ENCODE measurements at places on chromosomes 1 and 21.
A peak's percentile ranks its signal among the peaks of the same experiment; 100 is the strongest.

GRCh38 chr21:22890656-22891055 lies 1892.4 kb downstream of the NCAM2 start:
- DNase-seq = no peak

- no peak for DNase-seq
Observed at GRCh38 chr1:203888807-203889251, 27.4 kb downstream of the SNRPE start.

DNA sequence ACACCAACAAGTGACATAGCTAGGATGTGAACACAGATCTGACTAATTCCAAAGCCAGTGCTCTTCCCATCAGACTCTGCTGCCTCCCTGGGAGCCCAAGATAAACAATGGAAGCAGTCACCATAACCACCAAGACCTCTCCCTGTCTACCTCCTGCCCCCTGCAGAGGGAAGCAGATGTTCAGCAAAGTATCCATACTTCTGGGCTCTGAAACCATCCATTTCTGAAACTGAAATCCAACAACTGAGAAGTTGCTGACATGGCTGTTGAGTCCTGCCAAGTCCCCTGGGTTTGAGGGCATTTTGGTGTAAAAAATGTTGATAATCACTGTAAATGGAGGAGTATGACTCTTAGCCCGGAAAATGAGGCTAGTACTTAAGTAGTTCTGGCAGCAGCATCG lies 102.1 kb downstream of the TYW3 start:
- DNase-seq = no peak

DNA sequence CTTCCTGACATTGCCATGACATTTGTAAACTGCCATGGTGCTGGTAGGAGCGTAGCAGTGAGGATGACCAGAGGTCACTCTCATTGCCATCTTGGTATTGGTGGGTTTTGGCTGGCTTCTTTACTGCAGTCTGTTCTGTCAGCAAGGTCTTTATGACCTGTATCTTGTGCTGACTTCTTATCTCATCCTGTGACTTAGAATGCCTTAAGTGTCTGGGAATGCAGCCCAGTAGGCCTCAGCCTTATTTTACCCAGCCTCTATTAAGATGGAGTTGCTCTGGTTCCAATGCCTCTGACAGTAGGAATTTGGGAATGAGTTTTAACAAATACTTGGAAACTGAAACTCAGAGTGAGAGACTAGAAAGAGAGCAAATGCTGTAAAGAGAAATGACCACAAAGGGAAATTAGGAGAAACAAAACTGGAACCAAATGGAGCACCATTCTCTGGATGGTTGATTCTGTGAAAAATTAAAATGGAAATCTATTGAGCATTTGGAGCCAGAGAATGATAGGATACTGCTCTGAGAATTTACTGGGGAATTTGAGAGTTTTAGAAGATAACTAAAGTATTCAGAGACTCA lies 50.1 kb upstream of the RHOU start:
- no peak for DNase-seq

DNA sequence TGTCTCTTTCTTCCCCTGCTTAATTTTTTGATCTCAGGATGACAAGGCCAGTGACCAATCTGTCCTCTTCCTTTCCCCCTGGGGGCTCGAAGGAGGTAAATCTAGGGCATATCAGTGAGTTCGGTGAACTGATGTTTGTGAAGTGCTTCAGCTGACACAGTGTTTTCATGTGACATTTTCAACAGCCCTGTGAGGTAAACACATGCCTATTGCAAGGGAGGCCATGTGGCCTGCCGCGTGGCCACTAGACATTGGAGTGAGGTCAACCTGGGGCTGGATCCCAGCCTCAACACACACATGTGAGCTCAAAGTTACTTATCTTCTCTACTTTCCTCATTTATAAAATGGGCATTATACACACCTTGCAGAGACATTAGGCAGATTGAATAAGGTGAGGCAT lies 126.3 kb downstream of the PLPP3 start:
- no peak for DNase-seq

GRCh38 chr1:5717031-5717682 lies 275.1 kb downstream of the NPHP4 start:
- no peak for DNase-seq

GRCh38 chr1:245859493-245860114 lies 647.5 kb downstream of the SMYD3 start:
- no peak for DNase-seq

- DNase-seq = no peak
Observed at GRCh38 chr21:16176570-16176969, 446.8 kb downstream of the USP25 start.

DNA sequence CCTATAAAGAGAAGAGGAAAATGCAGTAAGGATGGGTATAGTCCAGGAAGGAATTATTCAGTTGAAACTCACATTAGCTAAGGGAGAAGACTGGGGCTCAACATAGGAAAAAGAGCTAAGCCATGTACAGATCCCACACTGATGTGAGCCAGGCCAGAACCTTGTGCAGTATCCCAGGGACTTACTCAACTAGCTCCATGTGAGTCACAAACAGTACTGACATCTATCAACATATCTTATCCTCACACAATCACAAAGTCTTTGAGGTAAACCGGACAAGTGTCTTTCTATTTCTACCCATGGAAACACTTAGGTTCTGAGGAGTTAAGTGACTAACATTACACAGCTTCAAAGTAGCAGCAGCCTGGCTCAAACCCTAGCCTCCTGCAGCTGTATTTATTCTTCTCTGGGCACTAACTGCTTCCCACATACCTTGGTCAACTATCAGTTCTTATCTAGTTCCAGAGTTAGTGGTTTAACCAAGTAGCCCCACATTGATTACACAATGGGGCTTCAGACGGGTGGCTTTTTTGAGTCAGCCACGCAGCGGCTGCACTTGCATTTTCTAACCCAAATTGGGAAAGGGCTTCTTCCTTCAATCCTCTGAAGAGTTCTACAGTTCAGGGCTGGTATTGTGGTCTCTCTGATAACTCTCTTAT lies 9.5 kb downstream of the CD5L start:
- DNase-seq = no peak

DNA sequence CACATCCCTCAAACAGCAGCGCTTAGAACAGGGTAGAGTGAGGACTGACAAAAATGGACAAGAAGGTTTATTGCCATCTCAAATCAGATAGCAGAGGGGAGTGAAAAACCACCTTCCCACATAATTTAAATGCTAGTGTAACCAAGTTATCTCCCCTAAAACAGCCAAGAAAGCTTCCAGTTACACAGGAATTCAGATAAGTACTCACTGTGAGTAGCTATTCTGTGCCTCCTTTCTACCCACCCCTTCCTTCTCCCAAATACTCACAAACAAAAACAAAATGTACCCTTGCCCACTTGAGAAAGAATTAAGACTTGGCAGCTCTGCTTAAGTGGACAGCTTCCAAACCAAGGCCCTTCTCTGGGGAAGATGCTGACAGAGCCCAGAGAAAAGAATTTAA lies 9.1 kb downstream of the OTUD7B start:
- peak; percentile 51 for DNase-seq

- DNase-seq = no peak
Observed at GRCh38 chr1:201585901-201586300, 47.0 kb downstream of the NAV1 start.

DNA sequence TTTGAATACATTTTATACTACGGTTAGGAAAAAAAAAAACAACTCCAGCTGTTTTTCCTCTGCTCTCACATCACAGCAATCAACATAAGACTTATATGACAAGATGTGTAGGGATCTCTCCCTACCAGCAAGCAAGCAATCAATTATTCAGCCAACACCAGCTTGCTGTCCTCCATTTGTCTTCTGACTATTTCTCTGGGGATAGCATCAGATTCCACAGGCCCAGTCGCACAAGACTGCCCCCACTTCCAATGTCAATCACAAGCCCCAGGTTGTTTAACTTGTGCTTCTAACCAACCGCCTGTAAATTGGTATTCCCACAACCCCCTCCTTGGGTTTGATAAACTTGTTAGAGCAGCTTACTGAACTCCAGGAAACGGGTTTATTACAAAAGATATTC lies 873.1 kb upstream of the TMPRSS15 start:
- no peak for DNase-seq

GRCh38 chr1:55746710-55747109 lies 531.5 kb upstream of the USP24 start:
- DNase-seq = no peak

DNA sequence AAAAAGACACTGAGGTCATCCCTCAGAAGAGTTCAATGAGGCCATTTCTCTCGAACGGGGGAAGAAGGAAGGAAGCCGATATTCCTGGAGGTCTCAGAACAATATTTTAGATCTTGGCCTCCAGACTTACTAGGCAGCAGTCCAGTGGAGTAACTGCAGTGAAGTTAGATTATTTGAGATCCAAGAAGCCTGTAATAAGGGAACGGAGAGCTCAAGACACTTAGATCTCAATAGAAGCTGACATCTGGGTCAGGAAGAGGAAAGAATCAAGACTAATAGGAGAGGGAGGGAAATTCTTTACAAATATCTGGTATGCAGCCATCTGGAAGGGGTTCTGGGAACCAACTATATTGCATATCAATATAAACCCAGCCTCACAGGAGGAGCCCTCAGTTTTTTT lies 13.6 kb upstream of the ENAH start:
- no peak for DNase-seq

GRCh38 chr1:73910466-73910865 lies 287.5 kb downstream of the LRRIQ3 start:
- DNase-seq = no peak

- DNase-seq = peak; percentile 15
Observed at GRCh38 chr1:190436615-190437014, 41.0 kb downstream of the BRINP3 start.

DNA sequence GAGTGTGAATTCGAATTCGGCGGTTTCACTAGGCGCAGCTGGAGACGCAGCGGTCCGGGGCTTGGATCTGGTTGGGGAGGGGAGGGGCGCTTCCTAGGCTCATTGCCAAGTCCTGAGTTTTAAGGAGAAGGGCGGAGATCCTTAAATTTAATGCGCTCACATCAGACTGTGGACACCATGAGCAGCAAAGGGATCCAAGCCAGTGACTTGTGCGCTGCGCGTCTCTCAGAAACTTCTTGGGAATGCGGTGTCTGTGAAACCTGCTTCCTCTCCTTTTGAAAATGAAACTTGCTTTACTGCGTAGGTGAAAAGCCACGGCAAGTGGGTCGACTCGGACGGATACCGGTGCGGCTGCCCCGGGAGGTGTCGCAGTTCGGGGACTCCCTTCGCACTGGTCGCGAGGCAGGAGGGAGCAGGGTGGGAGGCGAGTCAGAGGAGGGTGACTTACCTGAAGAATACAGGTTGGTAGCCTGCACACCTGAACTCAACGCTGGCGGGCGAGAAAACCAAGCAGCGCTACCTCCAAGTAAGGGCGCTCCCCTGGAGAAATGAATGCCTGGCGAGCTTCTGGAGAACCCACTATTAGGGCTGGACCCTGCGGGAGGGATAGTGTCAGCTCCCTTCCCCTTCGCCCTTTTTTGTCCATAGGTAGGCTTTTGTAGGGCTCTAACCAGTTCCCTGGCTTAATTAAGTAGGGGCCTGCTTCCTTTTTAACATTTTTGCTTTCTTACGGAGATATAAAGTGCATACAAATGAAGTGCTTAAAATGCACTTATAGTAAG lies 992 bp downstream of the TENT5C start:
- DNase-seq = peak; percentile 61

- no peak for DNase-seq
Observed at GRCh38 chr1:204326771-204327300, 32.9 kb downstream of the PLEKHA6 start.

- no peak for DNase-seq
Observed at GRCh38 chr1:81467383-81467782, 333.4 kb upstream of the ADGRL2 start.

- DNase-seq = no peak
Observed at GRCh38 chr1:99723251-99723650, 43.2 kb downstream of the FRRS1 start.

- DNase-seq = no peak
Observed at GRCh38 chr1:34697818-34698217, 57.0 kb upstream of the GJB5 start.

- DNase-seq = no peak
Observed at GRCh38 chr1:215226757-215227156, 144.2 kb downstream of the KCNK2 start.

DNA sequence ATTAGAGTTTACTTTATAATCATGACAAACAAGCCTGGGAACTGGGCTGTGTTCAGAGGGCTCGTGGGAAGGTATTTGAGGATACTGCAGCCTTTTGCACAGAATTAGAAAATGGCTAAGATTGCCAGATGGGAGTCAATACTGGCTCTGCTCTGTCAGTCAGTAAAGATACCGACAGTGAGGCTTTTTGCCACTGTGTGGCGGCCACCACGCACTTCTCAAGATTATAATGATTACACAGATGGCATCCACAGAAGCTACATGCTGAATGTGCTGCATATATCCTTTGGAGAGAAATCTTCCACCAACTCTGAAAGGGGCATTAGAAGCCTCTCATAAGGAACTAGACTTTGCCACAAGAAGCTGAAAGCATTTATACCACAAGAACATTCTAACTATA lies 213.4 kb upstream of the PTBP2 start:
- no peak for DNase-seq

DNA sequence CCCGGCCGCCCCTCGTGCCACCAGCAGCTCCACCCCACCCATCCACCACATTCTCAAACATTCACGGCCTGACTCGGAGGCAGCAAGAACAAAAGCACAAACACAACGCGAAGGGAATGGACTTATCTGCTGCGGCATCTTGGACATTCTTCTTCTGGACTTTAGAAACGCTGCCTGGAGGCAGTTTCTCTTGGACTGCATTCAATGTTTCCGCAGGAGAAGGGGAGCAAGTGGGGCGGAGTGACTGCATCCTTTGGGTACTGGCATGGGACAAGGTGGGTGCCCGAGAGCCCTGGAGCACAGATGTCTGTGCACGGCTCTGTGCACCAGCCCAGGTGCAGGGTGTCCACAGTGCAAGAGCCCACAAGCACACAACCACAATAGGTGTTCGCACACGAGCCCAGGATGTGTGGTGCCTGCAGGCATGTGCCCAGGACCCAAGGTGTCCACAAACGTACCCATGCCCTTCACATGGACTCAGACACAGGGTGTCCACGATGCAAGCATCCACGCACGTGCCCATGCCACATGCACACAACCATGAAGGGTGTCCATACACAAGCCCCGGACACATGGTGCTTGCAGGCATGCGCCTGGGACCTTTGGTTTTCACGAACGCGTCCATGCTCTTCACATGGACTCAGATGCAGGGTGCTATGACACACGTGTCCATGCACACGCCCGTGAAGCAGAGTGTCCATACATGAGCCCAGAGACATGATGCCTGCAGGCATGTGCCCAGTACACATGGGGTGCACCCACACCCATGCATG lies 53.6 kb downstream of the WNT9A start:
- DNase-seq = no peak

DNA sequence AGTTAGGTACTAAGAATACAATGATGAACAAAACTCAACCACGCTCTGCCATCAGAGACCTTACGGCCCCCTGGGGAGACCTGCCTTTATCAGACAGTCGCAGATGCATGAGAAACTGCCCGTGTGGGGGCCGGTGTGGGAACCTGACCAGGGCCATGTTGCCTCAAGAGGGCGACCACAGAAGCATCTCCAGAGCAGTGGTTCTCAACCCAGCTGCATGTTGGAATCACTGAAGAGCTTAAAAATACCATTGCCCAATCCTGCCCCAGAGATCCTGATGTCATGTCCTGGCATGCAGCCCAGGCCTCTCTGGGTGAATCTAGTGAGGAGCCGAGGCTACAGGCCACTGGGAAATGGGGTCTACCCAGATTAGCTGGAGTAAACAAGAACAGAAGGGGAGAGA lies 108.7 kb downstream of the PRDM2 start:
- peak; percentile 92 for DNase-seq

GRCh38 chr1:200895801-200896530 lies 1.3 kb downstream of the INAVA start:
- no peak for DNase-seq

Measured in K562 (cell line).